ENCODE measurements at places on chromosomes 7 and 10.

GRCh38 chr10:2852574-2853323, 214.6 kb upstream of the PFKP start:
- DNase-seq, result no peak

DNA sequence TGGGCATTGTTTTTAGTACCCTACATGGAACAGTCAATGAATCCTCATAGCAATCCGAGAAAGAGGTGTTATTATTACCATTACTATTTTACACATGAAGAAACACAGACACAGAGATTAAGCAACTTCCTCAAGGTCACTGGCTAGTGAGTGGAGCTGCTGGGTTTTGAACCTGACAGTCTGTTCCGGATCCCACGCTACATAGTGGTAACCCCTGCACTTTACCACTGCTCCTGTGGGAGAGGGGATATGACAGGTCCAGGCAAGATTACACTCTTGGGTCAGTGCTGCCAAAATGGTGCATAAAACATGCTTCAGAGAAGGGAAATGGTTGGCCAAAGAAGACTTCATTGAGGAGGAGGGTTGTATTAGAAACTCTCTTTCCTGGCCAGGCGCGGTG, 185.7 kb downstream of the XPNPEP1 start:
- DNase-seq, result no peak

DNA sequence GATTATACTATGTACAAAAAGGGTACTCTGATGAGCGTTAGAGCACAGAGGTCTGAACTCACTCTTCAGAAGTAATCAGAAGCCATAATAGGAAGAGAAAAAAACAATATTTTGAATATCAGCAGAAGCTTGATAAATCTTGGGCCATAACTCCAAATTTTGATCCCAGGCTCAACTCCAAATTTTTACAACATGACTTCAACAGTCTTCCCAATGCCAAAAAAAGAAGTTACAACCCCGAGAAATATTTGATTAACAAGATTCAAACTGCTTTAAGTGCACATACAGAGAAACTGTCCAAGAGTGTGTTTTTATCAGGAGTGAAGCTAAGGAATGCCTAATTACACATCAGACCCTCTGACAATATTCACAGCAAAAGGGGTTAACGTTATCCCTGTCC, 7.5 kb downstream of the MPP7 start:
- no peak for DNase-seq

DNA sequence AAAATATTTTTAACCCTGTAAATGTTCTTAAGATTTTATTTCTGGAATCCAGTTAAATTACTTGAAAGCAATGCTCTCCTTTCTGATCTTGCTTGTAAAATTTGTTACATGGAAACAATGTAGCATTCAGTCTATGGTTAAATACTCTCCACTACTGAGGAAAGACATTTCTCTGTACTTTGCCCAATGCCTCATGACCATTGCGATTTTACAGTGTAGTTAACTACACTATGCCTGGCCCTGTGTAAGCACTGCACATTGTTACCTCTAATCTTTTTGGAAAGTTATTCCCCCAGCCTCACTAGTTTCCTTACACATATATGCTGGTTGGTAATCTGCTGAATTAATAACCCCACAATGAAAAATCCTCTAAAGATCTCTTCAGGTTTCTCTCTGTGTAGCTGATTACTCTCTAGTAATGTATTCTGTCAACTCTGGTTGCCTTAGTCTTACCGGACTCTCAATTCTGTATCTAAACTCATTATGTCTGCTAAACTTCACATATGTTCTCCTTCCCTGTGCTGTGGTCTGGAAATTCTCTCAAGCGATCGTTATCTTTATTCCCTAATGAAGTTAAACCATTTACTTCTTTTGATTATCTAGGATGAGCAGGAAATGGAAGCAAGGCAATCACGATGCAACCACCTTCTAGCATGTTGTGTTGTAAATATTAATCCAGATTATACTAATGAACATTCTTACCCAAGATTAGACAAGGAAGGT, 58.7 kb upstream of the TMEM106B start:
- no peak for DNase-seq

- no peak for DNase-seq
These were observed 46.9 kb downstream of the JAKMIP3 start for GRCh38 chr10:132112611-132113010.

DNA sequence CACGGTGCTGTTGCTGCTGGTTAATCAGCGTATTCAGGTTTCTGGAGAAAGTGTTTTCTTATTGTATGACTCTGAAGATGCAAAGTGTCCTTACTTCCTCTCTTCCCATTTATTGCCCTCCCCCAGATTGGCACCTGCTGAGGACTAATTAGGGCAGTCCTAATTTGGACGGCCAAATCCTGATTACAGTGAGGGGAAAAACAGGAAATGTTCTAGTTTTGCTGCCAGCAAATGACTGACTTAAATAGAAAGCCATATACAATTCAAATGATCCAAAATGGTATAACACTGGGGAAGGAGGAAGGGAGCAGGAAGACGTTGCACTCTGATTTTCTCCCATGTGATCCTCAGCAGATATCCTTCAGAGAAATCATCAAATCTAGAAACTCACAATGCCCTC, 222.4 kb upstream of the LRGUK start:
- no peak for DNase-seq
